Activated naive CD4-positive, alpha-beta T cell treated with anti-CD3 and anti-CD28 coated beads, Interleukin-2, amount 50 U/mL, for 72 hours (primary cell): ENCODE measurements at places on chromosomes 1 and 21. TPM values are rescaled to one million over a fixed set of nuclear protein-coding genes. Genes with fewer than 3 reads are reported as not detected.

LAMTOR2 gene
- total RNA-seq = 36.0 TPM

IFI44L gene
- 120 TPM for total RNA-seq

- DNase-seq = no peak
Measured at GRCh38 chr1:157992031-157992832, 1.2 kb upstream of the KIRREL1 start.

CLDN14 gene
- not detected for total RNA-seq

DNA sequence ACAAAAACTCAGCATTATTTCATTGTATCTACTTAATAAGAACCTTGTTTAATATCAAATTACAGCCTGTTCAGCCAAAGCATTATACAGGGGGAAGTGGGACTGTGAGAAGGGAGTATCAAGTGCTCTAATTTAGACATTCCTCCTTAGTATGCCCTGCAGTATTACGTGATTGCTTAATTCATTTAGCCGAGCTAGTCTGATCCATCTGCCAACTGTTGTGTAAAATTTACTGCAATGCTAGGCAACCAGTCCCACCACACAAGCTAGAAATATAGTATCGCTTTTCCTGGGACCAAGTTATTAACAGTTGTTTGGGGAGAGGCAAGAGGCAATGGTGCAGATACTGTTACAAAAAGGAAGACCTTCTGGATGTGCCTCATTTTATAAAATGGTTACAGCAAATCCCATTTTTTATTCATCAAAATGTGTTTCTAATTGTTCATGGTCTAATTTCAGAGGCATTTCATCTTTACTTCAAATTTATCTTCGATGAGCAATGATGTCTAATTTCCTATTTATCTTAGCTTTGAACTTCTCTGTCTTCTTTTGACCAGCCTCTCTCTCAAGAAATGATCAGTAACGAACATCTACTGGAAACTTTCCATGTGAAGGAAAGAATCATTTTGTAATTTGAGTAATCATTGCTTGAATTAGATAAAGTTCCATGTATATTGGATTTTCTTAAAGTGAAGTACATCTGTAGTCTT, 283.3 kb downstream of the DUSP10 start:
- no peak for DNase-seq

GRCh38 chr1:30991862-30992606, 73.5 kb downstream of the PUM1 start:
- no peak for DNase-seq

DNA sequence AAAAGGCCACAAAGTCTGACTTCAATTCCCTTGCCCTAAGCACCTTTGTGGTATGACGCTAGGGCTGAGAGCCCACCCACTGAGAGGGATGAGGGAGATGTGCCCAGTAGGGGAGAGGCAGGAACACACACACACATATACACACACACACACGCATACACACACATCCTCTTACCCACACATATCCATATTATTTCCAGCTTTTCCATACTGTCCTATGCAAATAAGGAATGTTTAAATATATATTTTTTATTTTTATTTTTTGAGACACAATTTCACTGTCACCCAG, 3.0 kb downstream of the RAB25 start:
- no peak for DNase-seq

GRCh38 chr1:151294742-151295462, 12.8 kb downstream of the ZNF687 start:
- no peak for DNase-seq

- DNase-seq = no peak
Measured at GRCh38 chr1:46379996-46380395, 14.1 kb upstream of the FAAH start.

GRCh38 chr1:179973198-179974110, 18.8 kb downstream of the CEP350 start:
- DNase-seq = no peak

- no peak for DNase-seq
Measured at GRCh38 chr1:170318141-170318540, 172.4 kb downstream of the NTMT2 start.

DNA sequence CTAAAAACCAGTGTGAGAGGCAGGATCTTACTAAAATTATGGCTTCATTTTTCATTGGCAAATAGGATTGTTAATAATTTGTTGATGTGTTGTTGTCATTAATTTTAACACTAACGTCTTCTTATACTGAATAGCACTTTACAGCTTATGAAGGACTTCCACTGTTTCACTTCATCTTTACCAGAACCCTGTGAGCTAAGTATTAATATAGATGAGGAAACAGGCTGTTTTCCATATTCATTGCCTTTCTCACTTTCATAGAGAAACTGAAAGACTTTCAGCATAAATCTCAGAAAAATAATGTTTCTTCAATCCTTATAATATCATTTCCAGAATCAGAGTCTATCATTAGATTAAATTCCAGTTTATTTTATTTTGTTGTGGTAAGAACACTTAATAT, 8.5 kb downstream of the MAP10 start:
- no peak for DNase-seq

DNA sequence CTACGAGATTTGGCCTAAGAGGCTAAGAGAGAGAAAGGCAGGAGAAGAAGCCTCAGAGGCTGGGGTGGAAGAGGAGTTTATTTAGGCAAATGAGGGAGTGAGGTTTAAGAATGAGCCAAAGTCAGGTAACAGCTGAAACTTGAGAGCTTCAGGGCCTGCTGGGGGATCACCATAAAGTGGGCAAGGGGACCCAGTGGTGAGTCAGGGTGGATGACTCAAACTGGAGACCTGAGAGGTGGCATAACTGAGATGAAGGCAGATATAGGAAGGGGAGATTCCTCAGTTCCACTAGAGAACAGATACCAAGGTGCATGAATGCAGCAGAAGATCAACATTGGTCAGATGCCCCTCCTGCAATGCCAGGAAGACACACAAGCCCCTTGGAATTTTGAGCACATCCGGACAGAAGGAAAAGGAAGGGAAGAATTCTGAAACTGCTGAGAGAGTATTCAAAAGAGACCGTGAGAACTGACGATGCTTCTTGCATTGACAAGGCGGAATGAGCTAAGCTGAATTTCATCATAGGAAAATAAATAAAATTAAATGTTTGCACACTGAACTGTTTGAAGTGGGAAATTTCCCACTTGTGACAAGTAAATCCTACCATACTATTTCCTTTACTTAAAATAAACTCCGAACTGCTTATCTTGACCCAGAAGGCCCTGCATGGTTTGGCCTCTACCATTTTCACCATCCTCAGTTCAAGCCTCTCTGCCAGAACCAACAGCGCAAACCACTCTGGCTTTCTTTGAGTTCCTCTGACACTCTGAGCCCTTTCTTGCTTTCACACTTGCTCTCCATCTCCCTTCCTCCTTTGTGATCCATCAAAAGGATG, 94.1 kb downstream of the NMNAT2 start:
- no peak for DNase-seq

DNA sequence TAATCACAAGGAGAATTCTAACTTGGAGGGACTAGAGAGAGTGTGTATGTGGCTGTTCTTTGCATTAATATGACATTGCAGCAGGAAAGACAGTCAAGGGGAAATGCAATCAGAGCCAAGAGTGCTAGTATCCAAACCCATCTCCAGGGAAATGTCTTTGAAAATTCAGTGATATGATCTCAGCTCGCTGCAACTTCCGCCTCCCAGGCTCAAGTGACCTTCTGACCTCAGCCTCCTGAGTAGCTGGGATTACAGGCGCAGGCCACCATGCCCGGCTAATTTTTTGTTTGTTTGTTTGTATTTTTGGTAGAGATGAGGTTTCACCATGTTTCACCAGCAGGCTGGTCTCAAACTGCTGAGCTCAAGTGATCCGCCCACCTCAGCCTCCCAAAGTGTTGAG, 16.3 kb downstream of the VASH2 start:
- DNase-seq = no peak
